ENCODE measurements at places on chromosomes 3 and 15.
A peak's percentile ranks its signal among the peaks of the same experiment; 100 is the strongest.

DNA sequence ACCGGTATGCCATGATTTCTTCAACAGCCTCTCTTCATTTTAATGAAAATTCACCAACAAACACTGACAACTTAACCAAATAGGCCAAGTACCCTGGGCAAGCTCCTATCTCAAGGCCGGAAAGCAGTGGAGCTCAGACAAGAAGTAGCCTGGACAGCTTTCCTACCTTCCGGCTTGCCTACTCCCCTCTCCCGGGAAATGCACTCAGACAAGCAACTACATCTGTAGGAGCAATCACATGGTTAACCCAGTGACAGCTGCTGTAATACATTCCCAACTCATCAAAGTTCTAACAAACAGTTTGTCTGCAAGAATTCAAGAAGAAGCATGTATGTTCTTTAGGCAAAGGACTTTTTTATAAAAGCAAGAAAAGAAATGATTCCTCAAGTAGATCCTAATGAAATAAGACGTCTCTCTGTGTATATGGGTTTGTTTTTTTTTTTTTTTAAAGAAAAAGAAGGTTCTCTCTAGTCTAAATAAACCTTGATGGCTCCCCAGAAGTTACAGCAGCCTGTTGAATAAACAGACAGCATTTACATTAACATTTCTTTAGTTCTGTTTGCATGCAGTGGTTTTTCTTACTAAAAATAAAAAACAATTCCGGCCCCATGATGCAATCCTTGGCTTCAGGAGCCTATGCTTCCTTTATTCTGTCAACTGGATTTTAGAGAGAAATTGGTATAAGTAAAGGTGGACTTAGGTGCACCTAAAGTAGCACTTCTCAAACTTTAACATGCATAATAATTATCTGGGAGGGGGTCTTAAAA, 278.7 kb downstream of the NEK10 start:
- DNase-seq: no peak

DNA sequence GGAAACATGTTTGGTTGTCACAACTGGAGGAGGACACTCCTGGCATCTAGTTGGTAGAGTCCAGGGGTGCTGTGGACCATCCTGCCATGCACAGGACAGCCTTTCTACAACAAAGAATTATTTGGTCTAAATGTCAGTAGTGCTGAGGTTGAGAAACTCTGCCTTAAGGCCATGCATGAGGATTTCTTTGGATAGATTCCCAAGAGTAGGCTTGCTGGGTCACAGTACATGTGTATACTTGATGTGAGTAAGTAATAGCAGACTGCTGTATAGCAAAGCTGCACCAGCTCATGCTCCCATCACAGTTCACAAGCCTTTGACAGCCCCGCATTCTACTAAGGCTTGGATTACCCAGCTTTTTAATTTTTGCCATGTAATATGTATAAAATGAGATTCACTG, 151.3 kb downstream of the MFSD1 start:
- DNase-seq: no peak

- no peak for DNase-seq
These were observed 14.7 kb downstream of the CCR1 start for GRCh38 chr3:46193436-46193835.

GRCh38 chr3:32246079-32246675, 7.7 kb downstream of the CMTM8 start:
- no peak for DNase-seq

DNA sequence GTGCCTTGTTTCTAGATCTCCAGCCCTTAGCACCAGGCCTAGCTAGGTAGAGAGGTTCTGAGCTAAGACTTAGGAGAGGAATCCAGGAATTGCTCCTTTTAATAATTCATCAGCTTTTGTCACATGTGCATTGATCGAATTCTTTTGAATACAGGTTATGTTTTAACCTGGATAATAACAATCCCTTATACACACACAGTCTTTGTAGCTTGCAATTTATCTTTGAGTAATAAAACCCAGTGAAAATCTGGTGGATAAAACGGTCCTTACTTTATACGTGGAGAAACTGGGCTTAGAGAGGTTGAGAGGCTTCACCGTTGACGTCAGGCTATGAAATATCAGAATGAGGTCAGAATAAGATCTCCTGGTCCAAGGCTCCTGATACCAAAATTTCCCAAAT, 7.2 kb upstream of the SCN10A start:
- no peak for DNase-seq

GRCh38 chr3:14780927-14781507, 37.7 kb upstream of the FGD5 start:
- no peak for DNase-seq

- DNase-seq: no peak
These were observed 59.0 kb downstream of the GPD1L start for GRCh38 chr3:32165442-32165841.

DNA sequence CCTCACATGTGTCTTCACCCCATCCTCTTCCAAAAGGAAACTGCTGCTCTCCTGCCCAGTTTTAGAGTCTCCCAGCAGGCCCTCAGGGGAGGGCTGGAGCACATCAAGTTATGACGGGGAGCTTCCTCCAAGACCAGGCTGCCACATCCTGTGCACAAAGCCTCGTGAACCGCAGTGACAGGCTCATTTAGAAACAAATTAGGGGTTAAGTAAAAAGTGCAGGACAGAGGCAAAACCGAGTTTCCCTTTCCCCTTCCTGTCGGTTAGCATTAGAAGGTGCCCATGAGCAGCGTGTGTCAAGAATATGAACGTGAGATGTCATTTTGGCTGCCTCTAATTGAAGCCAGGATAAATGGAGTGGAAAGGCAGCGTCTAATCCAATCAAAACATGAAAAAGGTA, 199.7 kb downstream of the ARRDC4 start:
- DNase-seq: peak; percentile 4

DNA sequence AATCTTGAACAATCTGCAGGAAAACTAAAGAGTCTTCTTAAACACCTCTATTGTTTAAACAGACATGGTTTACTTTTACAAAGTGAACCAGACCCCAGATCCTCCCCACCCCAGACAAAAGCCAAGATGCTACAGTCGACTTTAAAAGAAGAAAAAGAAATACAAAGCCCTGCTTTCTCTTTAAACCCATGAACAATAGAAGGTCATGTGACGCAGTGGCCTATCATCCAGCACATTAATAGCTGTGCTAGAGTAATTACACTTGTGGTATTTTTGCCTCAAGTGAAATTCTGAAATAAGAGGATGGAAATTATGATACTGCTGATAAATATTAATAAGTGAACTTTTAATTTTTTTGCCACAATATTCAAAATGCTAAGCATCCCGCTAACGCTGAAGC, 613.4 kb downstream of the FOXP1 start:
- DNase-seq: no peak

GRCh38 chr15:94586099-94586498, 354.7 kb downstream of the MCTP2 start:
- DNase-seq: no peak

- no peak for DNase-seq
These were observed 39.0 kb upstream of the SLC25A26 start for GRCh38 chr3:66181764-66182163.

GRCh38 chr15:64014995-64015394, 31.3 kb downstream of the DAPK2 start:
- DNase-seq: no peak

DNA sequence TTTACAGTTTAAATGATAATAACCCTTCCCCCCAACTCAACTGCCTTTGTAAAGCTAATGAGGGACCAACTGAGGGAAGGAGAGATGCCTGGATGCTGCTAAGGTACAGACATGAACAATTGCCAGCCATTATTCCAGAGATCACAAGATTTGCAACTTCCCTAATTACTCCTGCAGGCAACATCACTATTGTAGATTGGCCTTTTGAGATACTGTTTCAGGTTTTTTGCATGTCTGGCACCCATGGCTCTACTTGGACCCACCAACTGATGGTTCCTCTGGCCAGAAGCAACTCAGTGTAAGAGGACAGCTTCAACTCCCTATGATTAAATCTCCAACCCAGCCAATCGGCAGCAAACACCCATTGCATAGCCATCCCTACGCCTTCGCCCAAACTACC, 478.7 kb downstream of the FHIT start:
- DNase-seq: no peak

GRCh38 chr3:9623148-9623547, 26.2 kb upstream of the MTMR14 start:
- DNase-seq: no peak

DNA sequence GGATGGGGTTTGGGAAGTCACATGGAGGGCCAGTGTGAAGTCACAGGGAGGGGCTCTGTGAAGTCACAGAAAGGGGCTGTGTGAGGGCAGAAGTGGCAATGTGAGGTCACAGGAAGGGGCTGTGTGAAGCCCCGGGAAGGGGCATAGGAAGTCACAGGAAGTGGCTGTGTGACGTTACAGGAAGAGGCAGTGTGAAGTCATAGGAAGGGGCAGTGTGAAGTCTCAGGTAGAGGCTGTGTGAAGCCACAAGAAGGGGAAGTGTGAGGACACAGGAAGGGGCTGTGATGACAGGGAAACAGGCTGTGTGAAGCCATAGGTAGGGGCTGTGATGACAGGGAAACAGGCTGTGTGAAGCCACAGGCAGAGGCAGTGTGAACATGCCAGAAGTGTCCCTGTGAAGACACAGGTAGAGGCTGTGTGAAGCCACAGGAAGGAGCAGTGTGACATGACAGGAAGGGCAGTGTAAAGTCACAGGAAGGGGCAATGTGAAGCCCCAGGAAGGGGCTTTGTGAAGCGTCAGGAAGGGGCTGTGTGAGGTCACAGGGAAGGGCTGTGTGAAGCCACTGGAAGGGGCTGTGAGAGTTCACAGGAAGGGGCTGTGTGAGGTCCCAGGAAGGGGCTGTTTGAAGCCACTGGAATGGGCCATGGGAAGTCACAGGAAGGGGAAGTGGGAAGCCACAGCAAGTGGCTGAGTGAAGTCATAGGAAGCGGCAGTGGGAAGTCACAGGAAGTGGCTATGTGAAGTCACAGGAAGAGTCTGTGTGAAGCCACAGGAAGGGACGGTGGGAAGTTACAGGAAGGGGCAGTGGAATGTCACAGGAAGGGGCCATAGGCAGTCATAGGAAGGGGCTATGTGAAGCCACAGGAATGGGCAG, 37.1 kb downstream of the GASK1A start:
- DNase-seq: peak; percentile 63

- DNase-seq: no peak
These were observed 13.8 kb downstream of the DENND4A start for GRCh38 chr15:65778269-65778668.

GRCh38 chr15:84715441-84716035, 401 bp downstream of the SEC11A start:
- DNase-seq: no peak

DNA sequence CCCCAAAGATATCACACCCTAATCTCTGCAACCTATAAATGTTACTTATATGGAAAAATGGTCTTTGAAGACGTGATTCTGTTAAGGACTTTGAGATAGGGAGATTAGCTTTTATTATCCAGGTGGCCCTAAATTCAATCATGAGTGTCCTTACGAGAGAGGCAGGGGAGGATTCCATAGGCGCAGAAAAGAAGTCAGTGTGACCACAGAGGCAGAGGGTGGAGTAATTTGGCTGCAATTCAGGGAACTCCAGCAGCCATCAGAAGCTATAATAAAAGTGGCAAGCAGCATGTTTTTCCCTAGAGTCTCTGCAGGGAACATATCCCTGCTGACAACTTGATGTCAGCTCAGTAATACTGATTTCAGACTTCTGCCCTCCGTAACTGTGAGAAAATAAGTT, 315.2 kb upstream of the ROBO2 start:
- no peak for DNase-seq

- DNase-seq: no peak
These were observed 38.9 kb upstream of the CLRN1 start for GRCh38 chr3:151011427-151011826.

DNA sequence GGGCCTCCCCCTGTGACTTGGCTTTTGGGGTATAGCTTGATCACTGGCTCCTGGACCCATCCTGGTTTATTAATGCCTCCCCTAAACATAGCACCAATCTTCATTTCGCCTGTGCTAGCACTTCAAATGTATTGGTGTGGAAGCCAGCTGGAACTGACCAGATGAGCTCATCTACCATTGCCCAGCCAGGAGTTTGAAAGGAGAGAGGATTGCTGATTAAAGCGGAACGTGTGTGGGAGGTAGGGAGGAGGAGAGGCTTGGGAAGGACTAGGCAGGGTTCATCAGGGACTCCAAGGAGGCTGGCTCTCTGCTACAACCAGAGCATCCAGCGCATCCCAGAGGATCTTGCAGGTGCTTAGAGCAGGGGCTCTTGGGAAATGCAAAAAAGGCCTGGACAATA, 34.4 kb upstream of the TLE3 start:
- DNase-seq: no peak

- DNase-seq: no peak
These were observed 18.1 kb downstream of the CSPG4 start for GRCh38 chr15:75694241-75695182.

- DNase-seq: no peak
These were observed 51.2 kb upstream of the MLF1 start for GRCh38 chr3:158519776-158520175.

DNA sequence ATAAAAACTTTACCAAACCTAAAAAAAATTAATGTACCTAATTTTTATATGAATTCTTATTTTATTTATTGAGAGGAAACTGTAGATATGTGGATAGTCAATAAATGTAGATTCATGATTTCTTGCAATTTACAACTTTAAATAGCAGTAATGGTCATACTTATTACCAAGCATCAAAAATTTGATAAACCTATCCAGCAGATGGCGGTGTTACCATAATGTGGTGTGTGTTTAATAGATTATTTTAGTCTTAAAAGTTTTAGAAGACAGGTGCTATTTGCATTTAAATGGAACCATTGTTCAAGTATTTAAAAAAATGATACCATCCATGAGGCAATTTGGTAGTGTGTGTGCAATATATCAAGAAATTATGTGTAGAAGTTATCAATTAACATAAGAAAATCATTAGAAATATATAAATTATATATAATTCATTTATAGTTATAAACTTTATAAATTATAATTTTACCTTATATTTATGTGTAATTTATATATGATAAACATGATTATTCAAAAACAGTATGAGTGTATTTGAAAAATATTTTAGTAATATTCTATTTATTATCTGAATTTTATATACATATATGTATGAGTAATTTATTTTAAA, 176.0 kb upstream of the BCHE start:
- DNase-seq: no peak

DNA sequence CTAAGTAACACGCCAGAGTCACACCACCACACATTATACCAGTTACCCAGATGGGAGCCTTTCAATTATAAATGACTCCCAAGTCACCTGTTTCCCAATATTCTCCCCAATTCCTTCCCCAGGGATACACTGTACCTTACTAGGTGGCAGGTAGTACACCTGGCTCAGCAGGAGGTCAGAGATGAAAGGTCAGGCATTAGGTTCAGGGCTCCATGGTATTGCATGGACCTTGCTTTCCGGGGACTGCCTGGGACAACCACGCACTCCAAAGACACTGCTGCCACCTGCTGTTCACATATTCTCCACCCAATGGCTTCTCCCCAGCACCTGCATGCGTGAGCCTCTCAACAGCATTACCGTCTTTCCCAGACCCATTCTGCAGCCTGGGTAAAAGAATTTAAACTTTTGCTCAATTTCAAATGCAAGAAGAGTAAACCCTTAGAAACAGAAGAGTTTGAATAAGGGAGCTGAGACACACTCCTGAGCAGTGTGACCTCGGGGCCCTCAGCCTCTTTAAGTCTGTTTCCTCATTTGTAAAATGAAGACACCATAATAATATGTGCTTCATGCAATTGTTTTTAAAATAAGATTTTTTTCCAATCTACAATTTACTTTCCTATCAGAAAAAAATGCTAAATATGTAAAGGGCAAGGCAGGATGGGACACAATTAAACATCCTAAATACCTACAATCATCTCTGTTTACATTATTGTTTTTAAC, 28.0 kb upstream of the LACTB start:
- DNase-seq: peak; percentile 34
